CD4-positive, alpha-beta T cell treated with Interleukin-4 for 1 hour (primary cell): ENCODE measurements at places on chromosomes 1 and 21.

- DNase-seq, result no peak
These were observed 32.8 kb downstream of the INTS7 start for GRCh38 chr1:212002536-212002935.

DNA sequence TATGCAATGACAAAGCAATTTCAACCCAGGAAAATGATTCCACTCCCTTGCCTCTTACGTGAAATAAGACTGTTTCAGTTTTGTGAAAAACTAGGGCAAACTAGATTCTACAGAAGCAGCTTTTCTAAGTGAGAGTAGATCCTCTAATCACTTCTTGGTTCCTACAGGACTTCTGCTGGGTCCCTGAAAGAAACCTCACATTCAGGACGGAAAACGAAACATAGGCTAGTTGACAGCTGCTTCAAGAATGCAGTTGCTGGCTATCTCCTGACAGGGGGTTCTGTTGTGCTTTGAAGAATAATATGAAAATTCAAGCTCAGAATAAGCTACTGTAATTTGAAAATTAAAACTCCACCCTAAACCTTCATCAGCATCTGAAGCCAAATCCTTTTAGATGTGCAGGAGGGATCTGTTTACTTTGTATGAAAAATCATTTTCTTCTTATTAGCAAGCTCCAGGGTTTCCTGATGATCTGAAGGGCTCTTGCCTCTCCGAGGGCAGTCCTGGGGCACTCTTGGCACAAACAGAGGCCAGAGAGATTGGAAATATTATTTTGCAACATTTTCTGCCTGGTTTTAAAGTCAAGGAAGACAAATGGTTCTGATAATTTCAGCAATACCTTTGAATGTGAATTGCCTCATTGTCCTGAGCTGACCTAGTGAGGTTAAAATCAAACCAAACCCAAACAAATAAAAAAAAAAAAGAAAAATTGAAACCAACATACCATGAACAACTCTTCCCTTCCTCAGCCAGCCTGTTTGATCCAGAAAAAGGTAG, 55.0 kb downstream of the NTMT2 start:
- no peak for DNase-seq

DNA sequence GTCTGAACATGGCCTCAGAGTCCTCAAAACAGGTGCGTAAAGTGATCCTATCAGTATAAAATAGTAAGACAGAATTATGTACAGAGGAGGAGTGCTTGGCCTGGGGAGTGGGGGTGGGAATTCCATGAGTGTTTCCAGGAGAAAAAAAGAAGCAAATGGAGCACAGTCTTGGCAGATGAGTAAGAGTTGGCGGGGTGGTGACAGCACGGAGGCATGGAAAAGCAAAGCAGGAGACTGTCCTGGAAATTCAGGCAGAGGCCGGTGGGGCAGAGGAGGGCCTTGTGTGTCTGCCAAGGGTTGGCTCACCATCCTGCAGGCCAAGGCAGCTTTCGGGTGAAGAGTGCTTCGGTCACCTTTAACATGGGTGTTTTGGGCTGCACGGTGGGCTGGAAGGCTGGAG, 63.4 kb downstream of the OPTC start:
- no peak for DNase-seq

DNA sequence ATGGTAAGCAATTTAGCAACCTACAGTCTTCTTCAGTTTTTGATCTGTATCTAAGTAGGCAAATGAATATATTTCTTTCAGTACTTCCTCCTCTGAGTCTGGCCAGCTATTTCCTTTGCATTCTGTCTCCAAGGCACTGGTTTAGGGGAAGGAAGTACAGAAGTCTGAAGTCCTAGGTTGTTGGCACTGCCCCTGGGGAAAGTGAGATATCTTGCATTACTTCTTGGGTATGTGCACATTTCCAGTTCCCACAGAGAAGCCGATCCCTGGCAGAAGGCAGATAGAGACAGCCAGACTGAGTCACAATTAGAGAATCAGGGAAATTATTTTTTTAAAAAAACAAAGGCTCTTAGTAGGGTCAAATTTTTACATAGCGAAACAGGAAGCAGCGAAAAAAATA, 98.8 kb downstream of the RASAL2 start:
- DNase-seq, result no peak

DNA sequence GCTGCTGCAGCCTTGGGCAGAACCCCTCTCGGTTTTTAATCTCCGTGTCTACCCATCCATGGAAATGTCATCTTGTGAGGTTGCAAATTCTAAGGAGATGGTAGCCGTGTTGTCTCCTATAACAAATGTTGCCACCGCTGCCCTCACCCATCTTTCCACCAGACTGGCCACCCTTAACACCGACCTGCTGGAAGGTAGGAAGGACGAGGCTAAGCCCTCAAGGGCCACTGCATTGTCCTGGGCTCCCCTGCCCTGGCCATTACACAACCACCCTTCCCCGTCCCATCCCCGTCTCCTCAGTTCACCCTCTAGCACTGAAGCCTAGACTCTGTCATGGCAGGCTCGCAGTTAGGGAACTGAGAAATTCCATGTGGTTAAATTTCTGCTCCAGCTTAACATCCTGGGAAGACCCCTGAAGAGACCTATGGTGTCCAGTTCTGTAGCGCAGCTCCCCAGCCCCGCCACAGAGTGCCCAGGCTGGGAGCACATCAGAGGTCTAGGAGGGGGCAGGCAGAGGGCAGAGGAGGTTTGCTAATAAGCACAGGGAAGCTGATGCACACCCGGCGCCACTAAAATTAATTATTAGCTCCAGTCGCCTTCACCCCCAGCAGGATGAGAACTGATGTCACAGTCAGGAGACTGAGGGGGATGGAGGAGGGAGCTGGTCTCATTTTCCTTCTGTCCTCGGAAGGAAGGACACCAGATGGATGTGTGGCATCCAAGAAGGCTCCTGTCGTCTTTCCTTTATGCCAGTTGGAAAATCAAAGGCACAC, 38.3 kb downstream of the STUM start:
- no peak for DNase-seq

DNA sequence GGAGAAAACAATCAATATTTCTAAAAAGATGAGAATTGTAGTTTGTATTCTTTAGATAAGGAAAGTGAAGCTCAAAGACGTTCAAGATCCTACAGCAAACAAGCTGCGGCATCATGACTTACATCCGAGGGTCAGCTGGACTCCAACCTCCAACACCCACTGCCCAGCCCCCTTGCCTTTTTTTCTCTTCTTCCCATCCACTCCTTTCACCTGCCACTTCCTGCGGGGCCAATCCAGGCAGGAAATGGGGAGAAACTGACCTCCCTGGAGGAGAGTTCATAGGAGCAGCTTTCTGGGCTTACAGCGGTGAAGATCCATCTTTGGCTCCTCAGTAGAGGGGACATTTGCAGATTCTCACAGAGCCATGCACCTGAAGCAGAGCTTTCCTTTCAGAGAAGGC, 361.5 kb downstream of the PTPRU start:
- no peak for DNase-seq

GRCh38 chr1:156775799-156776198, 8.5 kb downstream of the PRCC start:
- no peak for DNase-seq

GRCh38 chr1:15246960-15247614, at the start of gene FHAD1:
TSS of gene FHAD1 (plus strand) at chr1:15247223. CDS start at chr1:15251785, 4,562 bp downstream.
- peak; percentile 70 for DNase-seq

GRCh38 chr1:52944566-52944965, 17.5 kb downstream of the SCP2 start:
- no peak for DNase-seq

DNA sequence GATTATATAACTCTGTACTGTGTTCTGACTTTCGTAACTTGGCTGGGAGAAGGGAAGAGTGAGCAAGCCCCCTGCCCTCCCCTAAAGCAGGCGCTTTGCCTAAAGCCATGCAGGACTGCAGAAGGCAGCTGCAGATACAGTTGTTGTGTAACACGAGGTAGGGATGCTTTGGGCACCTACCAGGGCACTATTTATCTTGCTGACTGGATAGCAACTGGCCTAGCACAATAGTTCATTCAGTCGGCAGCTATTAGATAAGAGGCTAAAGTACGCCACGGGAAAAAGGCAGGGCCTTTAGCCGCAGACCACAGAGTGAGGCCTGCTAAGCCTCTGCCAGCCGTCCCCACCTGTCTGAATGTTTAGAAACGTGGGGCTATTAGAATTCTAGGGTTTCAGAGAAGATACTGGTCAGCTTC, 80.9 kb downstream of the TTC3 start:
- DNase-seq, result no peak

DNA sequence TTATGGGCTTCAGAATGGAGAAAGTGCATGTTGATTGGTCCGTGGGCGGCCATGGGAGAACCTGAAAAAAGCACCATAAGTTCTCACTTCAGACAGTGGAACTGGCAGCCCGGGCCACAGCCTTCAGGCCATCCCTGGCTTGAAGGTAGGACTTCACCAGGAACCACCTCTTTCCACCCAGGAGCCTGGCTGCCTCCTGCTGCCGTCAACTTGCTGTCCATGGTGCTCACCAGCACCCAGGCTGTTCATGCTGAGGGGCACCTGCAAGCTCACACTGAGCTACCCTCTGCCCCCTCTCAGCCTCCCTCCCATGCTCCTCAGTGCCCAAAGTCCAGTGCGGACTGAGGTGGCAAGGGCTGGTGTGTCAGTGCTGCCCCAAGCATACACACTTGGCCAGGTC, 12.9 kb upstream of the FNBP1L start:
- no peak for DNase-seq

GRCh38 chr1:21901473-21901847, 35.6 kb downstream of the HSPG2 start:
- DNase-seq, result no peak

DNA sequence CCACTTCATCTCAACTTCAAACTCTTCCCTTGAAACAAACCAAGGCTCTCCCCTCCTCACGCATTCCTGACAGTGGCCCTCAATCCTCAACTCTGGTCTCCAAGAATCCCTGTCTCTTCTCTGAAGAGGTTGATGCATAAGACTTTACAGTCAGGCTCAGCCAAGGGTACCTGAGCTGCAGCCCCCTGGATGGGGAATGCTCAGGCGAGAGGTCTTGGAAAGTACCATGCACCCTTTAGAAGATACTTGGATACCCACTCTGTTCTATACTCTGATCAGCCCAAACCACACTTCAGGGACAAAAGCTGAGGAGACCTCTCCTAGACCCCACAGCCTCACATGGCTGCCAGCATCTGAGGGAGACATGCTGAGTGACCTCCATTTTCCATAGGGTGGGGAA, 536 bp upstream of the PGLYRP3 start:
- DNase-seq, result no peak

GRCh38 chr1:240635466-240636256, 23.7 kb upstream of the GREM2 start:
- no peak for DNase-seq

DNA sequence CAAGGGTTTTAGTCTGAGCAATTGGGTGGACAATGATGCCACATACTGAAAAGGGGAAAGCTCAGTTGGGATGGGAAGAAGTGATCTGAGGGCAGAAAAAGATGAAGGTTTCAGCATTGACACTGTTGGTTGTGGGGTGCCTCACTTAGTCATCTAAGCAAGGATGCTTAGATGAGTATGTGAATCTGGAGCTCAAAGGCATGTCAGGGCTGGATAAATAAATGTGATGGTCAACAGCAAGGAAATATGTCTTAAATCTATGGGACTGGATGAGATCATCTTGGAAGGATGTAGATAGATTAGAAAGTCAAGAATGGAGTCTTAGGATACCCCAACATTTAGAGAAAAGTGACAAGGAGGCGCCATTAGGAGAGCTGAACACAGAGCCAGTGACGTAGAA, 114.6 kb downstream of the ZBTB18 start:
- no peak for DNase-seq

DNA sequence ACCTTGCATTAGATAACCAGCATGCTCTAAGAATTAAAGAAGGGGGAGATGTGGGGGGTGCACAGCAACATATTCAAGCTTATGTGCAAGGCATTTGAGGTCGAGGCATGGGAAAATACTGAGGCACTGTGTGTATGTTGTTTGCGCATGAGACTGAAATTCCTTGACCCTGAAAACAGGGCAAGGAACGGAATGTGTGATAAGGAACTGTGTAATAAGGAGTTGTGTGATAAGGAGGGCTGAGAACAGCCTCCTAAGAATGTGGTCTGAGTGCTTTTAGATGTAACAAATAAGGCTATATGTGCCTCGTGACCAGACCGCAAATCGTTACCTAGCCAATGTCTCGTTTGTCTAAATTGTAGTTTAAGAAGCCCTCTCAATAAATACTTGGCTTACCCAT, 26.5 kb upstream of the ITLN1 start:
- DNase-seq, result no peak

GRCh38 chr1:41319106-41319755, 42.0 kb upstream of the FOXO6 start:
- no peak for DNase-seq

DNA sequence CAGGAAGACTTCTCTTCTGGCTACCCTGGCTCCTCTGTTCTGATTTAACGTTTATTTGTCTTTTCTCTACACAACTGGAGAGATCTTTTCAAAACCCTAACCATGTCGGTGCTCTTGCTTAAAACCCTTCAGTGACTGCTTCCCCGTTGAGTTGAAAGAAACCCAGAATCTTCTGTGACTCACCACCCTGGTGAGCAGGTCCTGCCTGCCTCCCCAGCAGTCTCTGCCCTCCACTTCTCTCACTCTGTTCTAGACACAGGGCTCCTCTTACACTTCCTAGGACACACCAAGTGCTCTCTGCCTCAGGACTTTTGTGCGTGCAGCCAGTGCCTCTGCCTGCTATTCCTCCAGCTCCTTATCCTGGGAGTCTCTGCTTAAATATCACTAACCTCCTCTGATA, 131.4 kb downstream of the IER5 start:
- no peak for DNase-seq

DNA sequence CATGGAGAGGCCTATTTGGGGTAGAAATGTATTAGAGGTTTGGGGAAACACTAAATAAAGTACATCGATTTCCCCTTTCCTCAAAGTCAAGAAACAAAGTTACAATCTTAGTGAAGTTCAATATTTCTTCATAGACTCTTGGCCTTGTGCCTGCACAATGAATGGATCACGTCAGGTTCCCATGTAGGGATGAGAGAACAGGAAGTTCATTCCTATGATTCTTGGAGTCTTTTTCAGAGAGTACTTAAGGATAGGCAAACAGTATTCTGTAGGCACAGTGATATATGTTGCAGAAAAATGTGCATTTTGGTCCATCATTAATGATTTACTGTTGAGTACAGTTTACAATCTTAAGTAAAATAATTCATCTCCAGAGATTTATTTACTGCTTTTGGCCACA, 275.5 kb downstream of the RGS7 start:
- DNase-seq, result no peak

- no peak for DNase-seq
These were observed 34.1 kb downstream of the TRIT1 start for GRCh38 chr1:39849203-39849602.
